ENCODE measurements at places on chromosomes 2 and 18. TPM values are rescaled to one million over a fixed set of nuclear protein-coding genes. Genes with fewer than 3 reads are reported as not detected.
A peak's percentile ranks its signal among the peaks of the same experiment; 100 is the strongest.

GRCh38 chr2:176122683-176123410, at the start of gene HOXD9:
TSS of gene HOXD9 (plus strand) at chr2:176122719. CDS start at chr2:176122769, 50 bp downstream.
- H3K4me1 ChIP-seq: peaks cover 29% of the 10 kb centered on the region
- DNase-seq: no peak
- H3K27me3 ChIP-seq: peaks cover 97% of the 10 kb centered on the region
- peak within 1 kb of the TSS; percentile 62 for H3K4me3 ChIP-seq

GRCh38 chr2:231720292-231720986, 12.1 kb downstream of the PTMA start:
- no peaks in the 10 kb centered on the region for H3K27me3 ChIP-seq
- H3K4me1 ChIP-seq: no peaks in the 10 kb centered on the region
- H3K36me3 ChIP-seq: no peaks in the 10 kb centered on the region
- H3K4me3 ChIP-seq: no peak overlapping the region

DNA sequence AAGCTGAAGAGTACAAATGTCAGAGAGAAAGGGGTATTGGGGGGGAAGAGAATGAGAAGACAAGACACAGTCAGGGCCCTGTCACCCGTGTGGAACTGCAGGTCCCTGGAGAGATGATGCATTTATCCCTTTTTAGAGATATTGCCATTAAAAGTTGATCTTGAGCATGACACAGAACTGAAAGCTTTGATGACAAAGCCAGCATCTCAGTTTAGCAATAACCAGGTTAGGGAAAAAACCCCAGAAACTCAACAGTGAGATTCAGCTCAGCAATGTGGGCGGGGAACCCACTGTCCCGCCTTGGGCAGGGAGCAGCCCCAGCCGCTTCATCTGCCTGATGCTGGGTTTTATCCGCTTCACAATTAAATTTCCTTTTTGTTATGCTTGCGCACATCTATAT, 181.1 kb downstream of the NEDD4L start:
- no peak overlapping the region for H3K4me3 ChIP-seq
- DNase-seq: no peak
- no peaks in the 10 kb centered on the region for H3K27me3 ChIP-seq
- peak overlapping the region; percentile 83 for H3K27ac ChIP-seq

Gene GPR75
- total RNA-seq: 5.4 TPM

Gene GYPC
- 21.3 TPM for total RNA-seq

DNA sequence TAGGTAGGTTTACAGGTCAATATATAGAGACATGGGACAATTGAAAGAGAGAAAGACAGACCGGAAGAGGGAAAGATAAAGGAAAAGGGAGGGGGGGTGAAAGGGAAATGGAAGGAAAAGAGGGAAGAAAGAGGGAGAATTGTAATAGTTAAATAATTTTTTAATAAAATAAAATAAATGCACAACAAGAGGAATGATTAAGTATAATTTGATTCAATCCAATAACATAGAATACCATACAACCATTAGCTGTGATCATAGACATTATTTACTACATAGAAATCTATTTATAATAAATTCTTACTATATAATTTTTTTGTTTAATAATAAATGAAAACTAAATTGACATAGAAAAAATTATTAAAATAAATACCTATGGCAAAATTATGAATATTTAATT, 330.7 kb downstream of the NR4A2 start:
- no peak overlapping the region for H3K27ac ChIP-seq
- H3K4me1 ChIP-seq: no peaks in the 10 kb centered on the region
- H3K36me3 ChIP-seq: no peaks in the 10 kb centered on the region
- no peak overlapping the region for H3K4me3 ChIP-seq
- H3K27me3 ChIP-seq: no peaks in the 10 kb centered on the region

DNA sequence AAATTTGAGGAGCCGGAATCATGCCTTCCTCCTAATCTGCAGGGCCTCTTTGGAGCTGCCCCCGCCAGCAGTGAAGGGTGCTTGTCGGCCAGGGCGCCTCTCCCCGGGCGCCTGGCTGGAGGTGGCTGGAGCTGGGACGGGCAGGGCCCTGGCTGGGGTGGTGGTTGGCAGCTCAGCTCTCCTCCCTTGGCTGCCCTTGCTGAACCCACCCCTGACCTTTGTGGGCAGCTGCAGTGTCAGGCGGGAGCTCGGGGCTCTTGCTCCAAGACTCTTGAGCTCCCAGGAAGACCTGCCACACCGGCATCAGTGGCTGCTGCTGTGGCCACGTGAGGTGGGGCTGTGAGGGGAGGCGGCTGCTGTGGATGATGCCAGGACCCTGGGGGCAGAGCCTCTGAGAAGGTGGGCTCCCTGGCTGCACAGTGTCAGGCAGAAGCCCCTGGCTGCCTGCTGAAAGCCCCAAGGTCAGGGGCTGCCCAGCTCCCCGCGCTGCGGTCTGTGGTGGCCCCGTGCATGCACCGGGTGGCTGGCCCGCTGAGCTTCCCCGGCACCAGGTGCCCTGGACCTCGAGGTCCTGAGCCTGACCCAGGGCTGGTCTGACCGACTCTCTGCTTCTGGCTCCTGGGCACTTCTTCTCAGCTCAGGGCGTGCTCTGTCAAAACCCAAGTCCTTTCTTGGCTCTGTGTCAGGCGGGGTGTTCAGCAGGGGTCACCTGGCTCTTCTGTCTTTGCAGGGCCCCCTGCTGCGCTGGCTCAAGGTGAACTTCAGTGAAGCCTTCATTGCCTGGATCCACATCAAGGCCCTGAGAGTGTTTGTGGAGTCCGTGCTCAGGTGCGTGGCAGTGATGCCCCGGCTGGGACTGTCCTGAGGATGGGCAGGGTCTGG, 34.5 kb downstream of the PDIA6 start:
- peak; percentile 51 for DNase-seq
- H3K4me1 ChIP-seq: peaks cover 13% of the 10 kb centered on the region
- H3K36me3 ChIP-seq: peaks cover 46% of the 10 kb centered on the region
- H3K27ac ChIP-seq: no peak overlapping the region
- no peaks in the 10 kb centered on the region for H3K27me3 ChIP-seq

DNA sequence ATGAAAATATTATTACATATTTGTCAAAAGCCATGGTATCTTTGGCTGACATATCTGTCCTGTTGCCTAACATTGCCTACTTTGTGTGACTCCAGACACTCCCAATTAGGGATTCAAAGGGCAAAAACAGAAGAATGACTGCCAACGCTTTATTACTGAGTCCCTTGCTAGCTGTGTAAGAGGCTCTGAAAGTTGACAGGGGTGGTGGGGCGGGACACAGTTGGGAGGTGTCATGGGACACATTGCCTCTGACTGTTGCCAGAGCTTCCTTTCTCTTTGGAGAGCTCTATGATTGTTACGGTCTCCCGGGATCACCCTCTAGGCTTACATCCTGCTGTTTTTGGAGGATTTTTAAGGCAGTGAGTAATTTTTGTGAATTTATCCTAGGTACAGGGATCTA, 249.6 kb upstream of the ACVR2A start:
- H3K27ac ChIP-seq: no peak overlapping the region
- no peaks in the 10 kb centered on the region for H3K36me3 ChIP-seq
- no peak for DNase-seq

DNA sequence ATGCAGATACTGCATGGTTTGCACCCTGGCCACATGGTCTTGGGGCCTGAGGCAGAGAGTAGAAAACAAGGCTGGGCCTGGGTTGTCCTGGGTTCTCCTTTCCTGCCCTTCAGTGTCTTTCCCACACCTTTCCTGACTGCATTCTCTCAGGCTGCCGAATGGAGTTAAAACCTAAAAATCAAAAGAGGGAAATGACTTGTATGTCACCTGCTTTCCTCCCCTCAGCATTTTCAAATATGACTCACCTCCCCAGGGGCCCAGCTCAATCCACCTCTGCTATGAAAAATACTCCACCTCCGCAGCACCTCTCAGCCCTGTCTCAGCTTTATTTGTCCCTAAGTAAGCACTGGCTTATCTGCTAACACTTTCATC, 457.8 kb upstream of the MEX3C start:
- H3K36me3 ChIP-seq: no peaks in the 10 kb centered on the region
- DNase-seq: no peak
- H3K27me3 ChIP-seq: no peaks in the 10 kb centered on the region
- H3K27ac ChIP-seq: no peak overlapping the region
- no peak overlapping the region for H3K4me3 ChIP-seq

DNA sequence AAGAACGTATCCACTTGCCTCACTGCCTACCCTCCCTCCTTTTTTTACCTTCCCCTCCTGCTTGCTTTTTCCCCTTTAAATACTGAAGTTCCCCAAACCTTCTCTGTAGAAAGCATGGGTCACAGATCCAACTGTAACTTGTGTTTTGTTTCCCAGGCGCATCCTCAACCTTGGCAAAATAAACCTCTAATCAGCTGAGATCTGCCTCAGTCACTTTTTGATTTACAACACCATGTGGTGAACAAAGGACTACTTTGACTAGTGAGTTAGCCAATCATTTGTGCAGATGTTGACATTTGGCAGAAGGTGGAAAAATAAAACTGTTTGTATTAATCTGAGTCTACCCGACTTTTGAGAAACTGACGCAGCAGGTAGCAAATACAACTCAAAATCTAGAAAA, 23.3 kb upstream of the MCM6 start:
- H3K27ac ChIP-seq: no peak overlapping the region
- H3K36me3 ChIP-seq: peaks cover 4% of the 10 kb centered on the region
- DNase-seq: no peak
- H3K4me1 ChIP-seq: peaks cover 5% of the 10 kb centered on the region
- H3K4me3 ChIP-seq: no peak overlapping the region

GRCh38 chr2:219182331-219183150, 4.5 kb downstream of the RETREG2 start:
- no peaks in the 10 kb centered on the region for H3K27me3 ChIP-seq
- peaks cover 54% of the 10 kb centered on the region for H3K36me3 ChIP-seq
- peaks cover 18% of the 10 kb centered on the region for H3K4me1 ChIP-seq
- H3K4me3 ChIP-seq: no peak overlapping the region

DNA sequence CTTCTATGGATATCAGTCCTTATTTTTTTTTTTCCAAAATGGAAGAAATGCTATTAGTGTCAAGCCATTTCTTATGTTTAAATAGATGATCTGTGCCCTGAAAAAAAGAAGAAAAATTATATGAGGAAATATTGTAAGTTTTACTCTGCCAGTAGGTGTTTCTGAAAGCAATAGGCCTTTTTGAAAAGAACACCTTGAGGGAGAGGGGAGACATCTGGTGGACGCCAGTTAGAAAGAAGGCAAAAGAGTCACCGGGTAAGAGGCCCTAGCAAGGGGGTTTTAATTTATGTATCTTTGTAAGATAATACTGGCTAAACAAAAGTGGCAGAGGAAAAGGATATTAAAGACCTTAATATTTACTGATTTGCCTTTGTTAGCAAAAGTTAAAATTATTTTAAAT, 56.1 kb downstream of the DYNAP start:
- no peak overlapping the region for H3K27ac ChIP-seq
- H3K4me3 ChIP-seq: no peak overlapping the region
- no peaks in the 10 kb centered on the region for H3K4me1 ChIP-seq
- H3K27me3 ChIP-seq: no peaks in the 10 kb centered on the region
- no peaks in the 10 kb centered on the region for H3K36me3 ChIP-seq

GRCh38 chr2:18381386-18381785, 179.1 kb downstream of the RDH14 start:
- H3K27ac ChIP-seq: no peak overlapping the region
- no peaks in the 10 kb centered on the region for H3K36me3 ChIP-seq
- no peak for DNase-seq

GRCh38 chr2:230907361-230908091, 17.5 kb downstream of the GPR55 start:
- peak; percentile 47 for DNase-seq
- no peaks in the 10 kb centered on the region for H3K27me3 ChIP-seq
- H3K36me3 ChIP-seq: no peaks in the 10 kb centered on the region
- no peak overlapping the region for H3K27ac ChIP-seq
- no peak overlapping the region for H3K4me3 ChIP-seq

- H3K4me1 ChIP-seq: no peaks in the 10 kb centered on the region
- H3K4me3 ChIP-seq: no peak overlapping the region
- DNase-seq: no peak
- H3K27me3 ChIP-seq: no peaks in the 10 kb centered on the region
- no peak overlapping the region for H3K27ac ChIP-seq
Measured at GRCh38 chr18:28808373-28808772, 631.4 kb upstream of the CDH2 start.

Gene XDH
- total RNA-seq: 0.76 TPM

GRCh38 chr2:15634846-15635490, 43.3 kb downstream of the DDX1 start:
- no peak overlapping the region for H3K4me3 ChIP-seq
- H3K27ac ChIP-seq: no peak overlapping the region
- no peaks in the 10 kb centered on the region for H3K27me3 ChIP-seq
- peaks cover 20% of the 10 kb centered on the region for H3K4me1 ChIP-seq
- peaks cover 54% of the 10 kb centered on the region for H3K36me3 ChIP-seq

DNA sequence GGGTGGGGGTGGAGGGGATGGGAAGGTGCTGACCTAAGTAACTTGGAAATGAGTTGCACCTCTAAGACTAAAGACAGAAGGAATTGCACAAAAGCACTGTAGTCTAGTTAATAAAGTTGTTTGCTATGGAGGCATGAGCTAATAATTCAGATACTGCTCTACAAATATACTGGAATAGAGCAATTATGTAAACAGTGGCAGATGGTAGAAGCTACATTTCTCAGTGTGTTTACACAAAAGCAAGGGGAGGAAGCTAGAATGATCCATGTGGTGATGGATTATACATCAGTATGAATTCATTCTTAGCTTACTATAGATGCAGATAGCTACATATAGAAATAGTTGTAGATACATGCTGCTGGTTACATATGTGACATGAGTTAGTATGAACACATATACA, 27.6 kb upstream of the UBE2F start:
- H3K27me3 ChIP-seq: no peaks in the 10 kb centered on the region
- H3K4me1 ChIP-seq: peaks cover 7% of the 10 kb centered on the region
- no peaks in the 10 kb centered on the region for H3K36me3 ChIP-seq
- DNase-seq: no peak

Gene VAMP8
- total RNA-seq: 96.3 TPM

DNA sequence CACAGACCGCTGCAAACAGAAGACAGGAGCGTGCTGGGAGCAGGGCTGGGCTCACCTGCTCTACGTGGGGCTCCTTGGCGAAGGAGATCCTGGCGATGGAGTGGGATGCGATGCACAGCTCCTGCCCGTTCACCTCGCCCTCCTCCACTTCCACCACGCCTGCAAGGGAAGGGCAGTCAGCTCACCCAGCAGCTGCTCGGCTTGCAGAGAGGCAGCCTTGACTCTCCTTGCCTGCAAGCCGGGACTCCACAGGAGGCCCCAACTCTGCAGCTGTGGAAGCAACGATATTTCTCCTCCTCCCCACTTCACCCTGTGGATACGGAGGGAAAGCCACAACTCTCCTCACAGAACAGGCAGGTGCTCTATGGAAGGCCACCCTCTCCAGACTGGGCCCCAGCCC, 35.1 kb downstream of the THAP4 start:
- H3K27me3 ChIP-seq: no peaks in the 10 kb centered on the region
- peaks cover 82% of the 10 kb centered on the region for H3K36me3 ChIP-seq
- H3K4me3 ChIP-seq: no peak overlapping the region
- no peaks in the 10 kb centered on the region for H3K4me1 ChIP-seq
- DNase-seq: no peak
